Thoracic aorta (tissue), 2 donors: ENCODE measurements at places on chromosomes 2 and 18.

GRCh38 chr2:140410695-140411094, 1630.5 kb upstream of the NXPH2 start:
- no peak for DNase-seq
- H3K4me3 ChIP-seq: no peak overlapping the region
- H3K4me1 ChIP-seq: no peaks in the 10 kb centered on the region
- no peaks in the 10 kb centered on the region for H3K36me3 ChIP-seq
- H3K27ac ChIP-seq: no peak overlapping the region

- H3K4me3 ChIP-seq: no peak overlapping the region
- no peaks in the 10 kb centered on the region for H3K27me3 ChIP-seq
- peak overlapping the region; percentile 7 for H3K27ac ChIP-seq
- H3K36me3 ChIP-seq: peaks cover 38% of the 10 kb centered on the region
- H3K4me1 ChIP-seq: peaks cover 84% of the 10 kb centered on the region
- DNase-seq: no peak
These were observed 26.8 kb downstream of the PPP1CB start for GRCh38 chr2:28778392-28778791.

- DNase-seq: no peak
- peaks cover 12% of the 10 kb centered on the region for H3K4me1 ChIP-seq
- no peaks in the 10 kb centered on the region for H3K27me3 ChIP-seq
These were observed 260.8 kb downstream of the RDH14 start for GRCh38 chr2:18299423-18300212.

GRCh38 chr2:80238692-80239469, 65.7 kb downstream of the LRRTM1 start:
- no peaks in the 10 kb centered on the region for H3K27me3 ChIP-seq
- no peaks in the 10 kb centered on the region for H3K36me3 ChIP-seq
- no peak overlapping the region for H3K27ac ChIP-seq
- no peak for DNase-seq

DNA sequence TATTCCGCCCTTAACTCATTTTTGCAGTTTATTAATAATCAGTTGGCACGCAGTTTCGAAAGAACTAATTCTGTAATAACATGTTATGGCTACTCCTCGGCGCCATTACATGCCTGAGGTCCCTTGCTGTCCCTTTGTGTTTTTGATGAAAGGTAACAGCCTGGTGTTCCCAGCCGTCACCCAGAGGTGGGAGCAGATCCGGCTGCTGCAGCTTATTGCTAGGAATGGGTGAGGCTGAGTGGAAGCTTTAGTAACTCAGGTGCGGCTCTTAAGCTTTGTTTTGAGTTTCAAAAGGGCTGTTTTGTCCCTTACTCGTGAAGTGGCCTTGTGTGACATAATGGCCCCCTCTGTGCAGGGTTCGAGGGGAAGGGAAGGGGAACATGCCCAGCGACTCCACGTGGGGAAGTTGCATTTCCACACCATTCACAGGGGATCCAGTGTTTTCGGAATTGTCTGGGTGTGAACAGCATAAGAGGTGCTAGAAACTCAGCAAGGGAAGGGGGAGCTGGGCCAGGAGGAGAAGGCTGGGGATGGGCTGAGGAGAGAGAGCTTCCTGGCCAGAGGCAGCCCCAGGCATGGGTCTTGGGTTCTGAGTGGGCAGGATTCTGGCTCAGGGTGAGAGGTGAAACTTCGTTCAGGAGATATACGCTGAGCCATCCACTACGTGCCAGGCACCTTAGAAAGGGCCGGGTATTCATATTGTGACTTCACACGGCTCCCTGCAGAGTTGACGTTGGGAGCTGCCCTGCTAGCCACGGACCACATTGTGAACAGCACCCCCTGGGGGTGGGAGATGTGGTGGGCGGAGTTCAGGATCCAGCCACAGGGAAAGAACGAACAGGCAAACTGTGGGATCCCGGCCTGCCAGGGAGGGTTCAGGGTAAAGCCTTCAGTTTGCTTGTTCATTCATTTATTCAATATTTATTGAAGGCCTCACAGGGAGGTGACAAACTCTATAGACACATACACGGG, 84.4 kb downstream of the TGOLN2 start:
- no peak overlapping the region for H3K27ac ChIP-seq
- no peaks in the 10 kb centered on the region for H3K27me3 ChIP-seq
- no peak for DNase-seq
- peaks cover 32% of the 10 kb centered on the region for H3K4me1 ChIP-seq

- no peaks in the 10 kb centered on the region for H3K36me3 ChIP-seq
- H3K4me3 ChIP-seq: no peak overlapping the region
- DNase-seq: no peak
- H3K27me3 ChIP-seq: no peaks in the 10 kb centered on the region
- no peak overlapping the region for H3K27ac ChIP-seq
These were observed 435.0 kb upstream of the TNP1 start for GRCh38 chr2:217294818-217295217.

DNA sequence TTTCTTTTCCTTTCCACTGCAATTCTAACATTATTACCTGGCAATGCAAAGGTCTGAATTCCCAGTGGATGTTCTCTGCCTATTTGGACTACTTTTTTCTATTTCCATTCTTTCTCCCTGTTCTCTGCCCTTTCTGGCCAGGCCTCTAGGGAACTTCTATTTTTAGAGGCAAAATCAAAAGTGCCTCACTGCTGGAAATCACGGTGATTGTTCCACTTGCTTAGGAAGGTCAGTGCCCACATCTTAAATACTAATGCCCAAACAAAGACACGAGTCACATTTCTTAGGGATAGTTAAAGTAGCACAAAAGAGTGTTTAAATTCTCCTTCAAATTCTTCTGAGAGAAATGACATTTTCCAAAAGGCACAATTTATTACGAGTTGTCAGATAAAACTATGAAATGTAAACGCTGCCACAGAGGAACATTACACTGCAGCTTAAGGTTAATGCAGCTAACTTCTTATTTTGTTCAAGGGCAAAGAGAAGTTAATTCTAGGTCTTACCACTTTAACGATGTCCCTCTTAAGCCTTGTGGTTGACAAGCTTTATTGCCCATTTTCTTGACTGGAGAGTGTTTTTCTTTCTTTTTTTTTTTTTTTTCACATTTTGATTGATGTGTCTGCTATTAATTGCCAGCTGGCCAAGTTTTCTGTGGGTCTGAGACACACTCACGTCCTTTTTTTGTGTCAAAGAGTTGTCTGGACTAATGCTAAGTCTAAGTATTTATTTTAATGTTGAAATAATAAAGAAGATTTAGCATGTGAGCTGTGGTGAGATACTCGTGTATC, 34.7 kb downstream of the ST6GAL2 start:
- no peak for DNase-seq
- no peaks in the 10 kb centered on the region for H3K27me3 ChIP-seq
- peak overlapping the region; percentile 50 for H3K4me3 ChIP-seq
- H3K36me3 ChIP-seq: no peaks in the 10 kb centered on the region
- peaks cover 47% of the 10 kb centered on the region for H3K4me1 ChIP-seq
- H3K27ac ChIP-seq: peak overlapping the region; percentile 91

- no peaks in the 10 kb centered on the region for H3K27me3 ChIP-seq
- no peak overlapping the region for H3K4me3 ChIP-seq
- no peaks in the 10 kb centered on the region for H3K36me3 ChIP-seq
- H3K4me1 ChIP-seq: no peaks in the 10 kb centered on the region
- H3K27ac ChIP-seq: no peak overlapping the region
- no peak for DNase-seq
These were observed 10.9 kb upstream of the PEX13 start for GRCh38 chr2:61006486-61007105.
